Daoy (cell line): ENCODE measurements at places on chromosomes 3 and 15.

DNA sequence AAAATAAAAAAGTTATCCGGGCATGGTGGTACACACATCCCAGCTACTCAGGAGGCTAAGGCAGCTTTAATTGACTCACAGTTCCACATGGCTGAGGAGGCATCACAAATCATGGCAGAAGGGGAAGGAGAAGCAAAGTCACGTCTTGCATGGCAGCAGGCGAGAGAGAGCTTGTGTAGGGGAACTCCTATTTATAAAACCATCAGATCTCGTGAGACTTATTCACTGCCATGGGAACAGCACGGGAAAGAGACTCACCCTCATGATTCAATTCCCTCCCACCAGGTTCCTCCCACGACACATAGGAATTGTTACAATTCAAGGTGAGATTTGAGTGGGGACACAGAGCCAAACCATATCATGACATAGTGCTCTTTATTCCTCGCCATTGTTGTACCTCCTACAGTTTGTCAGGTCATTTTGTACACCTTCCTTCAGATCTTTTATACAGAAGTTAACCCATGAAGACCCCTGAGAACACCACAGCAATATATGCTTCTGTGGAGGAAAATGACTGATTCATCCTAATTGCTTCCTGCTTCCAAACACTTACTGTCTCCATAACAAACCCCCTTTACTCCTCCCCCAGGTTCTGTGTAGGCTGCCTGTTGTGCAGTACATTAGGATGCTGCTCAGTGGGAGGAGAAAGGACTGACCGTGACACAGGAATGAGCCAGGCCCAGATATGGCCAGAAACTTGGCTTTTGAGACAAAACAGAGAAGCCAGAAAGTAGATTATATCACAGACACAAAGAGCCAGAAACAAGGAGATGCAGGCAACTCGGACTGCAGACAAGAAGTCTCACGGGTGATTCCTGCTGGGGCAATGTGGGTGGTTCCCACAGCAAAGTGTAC lies 67.9 kb upstream of the HEG1 start:
- DNase-seq: peak; percentile 84

DNA sequence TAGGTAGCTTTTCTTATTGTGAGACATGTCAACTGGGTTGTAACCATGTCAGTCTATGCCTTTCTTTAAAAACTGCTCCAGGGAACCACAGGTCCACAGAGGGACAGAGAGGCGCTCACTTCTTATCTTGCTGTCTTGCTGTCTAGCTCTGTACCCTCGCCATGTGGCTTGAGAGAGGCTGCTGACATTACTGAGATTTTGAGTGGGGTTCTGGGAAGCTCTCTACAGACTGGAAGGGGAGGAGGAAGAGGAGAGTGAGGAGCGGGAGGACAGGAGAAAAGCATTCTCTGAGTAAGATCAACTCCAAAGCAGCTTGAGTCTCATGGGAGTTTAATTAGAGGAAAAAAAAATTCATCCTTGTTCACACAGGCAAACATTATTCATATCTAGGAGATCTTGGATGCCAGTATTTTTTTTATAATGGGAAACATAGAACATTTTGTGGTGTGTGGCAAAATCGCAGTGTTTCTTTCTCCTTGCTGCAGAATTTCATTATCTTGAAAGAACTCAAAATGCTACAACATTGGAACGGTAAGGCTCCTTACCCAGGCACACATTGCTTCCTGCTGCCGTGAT lies 1037.0 kb upstream of the NR2F2 start:
- DNase-seq: no peak

GRCh38 chr3:78906245-78906644 lies 861.6 kb downstream of the ROBO1 start:
- DNase-seq: no peak

DNA sequence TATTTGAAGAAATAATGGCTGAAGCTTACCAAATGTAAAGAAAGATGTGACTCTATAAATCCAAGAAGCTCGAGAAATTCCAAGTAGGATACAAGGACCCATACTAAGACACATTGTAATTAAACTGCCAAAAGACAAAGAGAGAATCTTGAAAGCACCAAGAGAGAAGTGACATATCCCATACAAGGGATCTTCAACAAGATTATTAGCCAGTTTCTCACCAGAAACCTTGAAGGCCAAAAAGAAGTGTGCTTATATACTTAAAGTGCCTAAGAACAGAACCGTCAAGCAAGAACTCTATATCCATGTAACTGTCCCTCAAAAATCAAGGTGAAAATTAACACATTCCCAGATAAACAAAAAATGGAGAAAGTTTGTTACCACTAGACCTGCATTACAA lies 220.5 kb downstream of the ADAMTS17 start:
- DNase-seq: no peak

DNA sequence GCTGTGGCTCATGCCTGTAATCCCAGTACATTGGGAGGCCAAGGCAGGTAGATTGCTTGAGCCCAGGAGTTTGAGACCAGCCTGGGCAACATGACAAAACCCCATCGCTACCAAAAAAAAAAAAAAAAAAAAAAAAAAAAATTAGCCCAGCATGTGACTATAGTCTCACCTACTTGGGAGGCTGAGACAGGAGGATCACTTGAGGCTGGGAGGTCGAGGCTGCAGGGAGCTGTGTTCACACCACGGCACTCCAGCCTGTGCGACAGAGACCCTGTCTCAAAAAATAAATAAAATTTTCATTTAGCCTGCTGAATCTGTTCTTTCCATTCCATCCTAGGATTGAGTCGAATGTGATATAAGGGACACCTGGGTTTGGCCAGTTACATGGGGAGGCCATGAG lies 14.6 kb upstream of the PRICKLE2 start:
- no peak for DNase-seq

GRCh38 chr3:66106788-66107187 lies 68.1 kb upstream of the MAGI1 start:
- no peak for DNase-seq
